ENCODE measurements at places on chromosomes 11 and 22.
A peak's percentile ranks its signal among the peaks of the same experiment; 100 is the strongest.

GRCh38 chr11:102320188-102320587 lies 2.9 kb downstream of the BIRC3 start:
- no peak for DNase-seq

DNA sequence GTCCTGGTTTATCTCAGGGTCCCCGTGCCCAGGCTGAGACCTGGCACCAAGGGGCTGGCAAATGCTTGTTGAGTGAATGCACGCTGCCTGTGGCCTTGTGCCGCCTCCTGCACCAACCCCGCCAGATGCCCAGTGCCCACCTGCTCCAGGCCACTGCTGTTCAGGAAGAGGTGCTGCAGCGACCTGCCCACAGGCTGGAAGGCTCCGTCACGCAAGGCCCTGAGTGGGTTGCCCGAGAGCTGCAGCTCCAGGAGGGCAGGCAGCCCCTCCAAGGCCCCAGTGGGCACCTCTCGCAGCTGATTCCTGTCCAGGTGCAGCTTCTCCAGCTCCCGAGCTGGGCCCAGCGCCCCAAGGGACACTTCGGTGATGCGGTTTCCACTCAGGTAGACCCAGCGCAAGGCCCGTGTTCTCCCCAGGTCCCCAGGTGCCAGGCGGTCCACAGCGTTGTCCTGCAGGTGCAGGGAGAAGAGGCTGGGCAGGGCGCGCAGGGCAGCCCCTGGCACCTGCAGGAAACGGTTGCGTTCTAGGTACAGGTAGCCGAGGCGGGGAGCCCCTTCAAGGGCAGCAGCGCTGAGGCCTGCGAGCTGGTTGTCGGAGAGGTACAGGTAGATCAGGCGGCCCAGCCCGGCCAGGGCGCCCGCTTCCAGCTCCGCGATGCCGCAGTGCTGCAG lies 3.6 kb downstream of the CHADL start:
- DNase-seq: peak; percentile 44

DNA sequence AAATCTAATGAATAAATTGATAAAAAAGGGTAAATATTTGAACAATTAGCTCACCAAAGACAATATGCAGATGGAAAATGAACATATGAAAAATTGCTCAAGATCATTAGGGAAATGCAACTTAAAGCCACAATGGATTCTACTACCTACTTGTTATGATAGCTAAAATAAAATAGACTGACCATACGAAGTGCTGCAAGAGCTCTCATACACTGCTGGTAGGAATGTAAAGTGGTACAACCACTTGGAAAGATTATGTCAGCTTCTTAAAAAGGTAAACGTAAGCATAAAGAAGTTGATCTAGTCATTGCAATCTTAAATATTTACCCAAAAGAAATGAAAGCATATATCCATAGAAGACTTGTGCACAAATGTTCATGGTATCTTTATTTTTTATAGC lies 504.2 kb upstream of the ARHGAP42 start:
- DNase-seq: no peak

- no peak for DNase-seq
Measured at GRCh38 chr22:21682385-21683175, 16.8 kb downstream of the PPIL2 start.

All from NCI-H510A treated with DMSO at 0.1 percent for 48 hours (cell line).